SHP77 (cell line): ENCODE measurements at places on chromosomes 5 and 9.

DNA sequence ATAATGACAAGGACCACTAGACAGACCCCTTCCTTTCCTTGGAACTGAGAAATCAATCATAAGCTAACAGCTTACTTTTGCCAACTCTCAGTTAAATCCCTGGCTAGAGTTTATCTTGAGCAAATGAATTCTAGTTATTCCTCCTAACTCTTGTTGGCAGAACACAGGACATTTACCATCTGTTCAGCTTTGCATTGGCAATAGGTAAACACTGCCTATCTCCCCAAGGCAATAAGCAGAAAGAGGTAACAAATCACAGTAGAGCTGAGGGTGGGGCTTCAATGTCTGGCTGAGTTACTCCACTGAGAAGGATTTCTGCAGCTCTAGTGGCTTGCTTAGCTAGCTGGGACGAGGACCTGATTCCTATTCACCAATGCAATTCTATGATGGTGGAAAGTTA is 503.3 kb upstream of the GRIA1 start:
- DNase-seq: no peak

DNA sequence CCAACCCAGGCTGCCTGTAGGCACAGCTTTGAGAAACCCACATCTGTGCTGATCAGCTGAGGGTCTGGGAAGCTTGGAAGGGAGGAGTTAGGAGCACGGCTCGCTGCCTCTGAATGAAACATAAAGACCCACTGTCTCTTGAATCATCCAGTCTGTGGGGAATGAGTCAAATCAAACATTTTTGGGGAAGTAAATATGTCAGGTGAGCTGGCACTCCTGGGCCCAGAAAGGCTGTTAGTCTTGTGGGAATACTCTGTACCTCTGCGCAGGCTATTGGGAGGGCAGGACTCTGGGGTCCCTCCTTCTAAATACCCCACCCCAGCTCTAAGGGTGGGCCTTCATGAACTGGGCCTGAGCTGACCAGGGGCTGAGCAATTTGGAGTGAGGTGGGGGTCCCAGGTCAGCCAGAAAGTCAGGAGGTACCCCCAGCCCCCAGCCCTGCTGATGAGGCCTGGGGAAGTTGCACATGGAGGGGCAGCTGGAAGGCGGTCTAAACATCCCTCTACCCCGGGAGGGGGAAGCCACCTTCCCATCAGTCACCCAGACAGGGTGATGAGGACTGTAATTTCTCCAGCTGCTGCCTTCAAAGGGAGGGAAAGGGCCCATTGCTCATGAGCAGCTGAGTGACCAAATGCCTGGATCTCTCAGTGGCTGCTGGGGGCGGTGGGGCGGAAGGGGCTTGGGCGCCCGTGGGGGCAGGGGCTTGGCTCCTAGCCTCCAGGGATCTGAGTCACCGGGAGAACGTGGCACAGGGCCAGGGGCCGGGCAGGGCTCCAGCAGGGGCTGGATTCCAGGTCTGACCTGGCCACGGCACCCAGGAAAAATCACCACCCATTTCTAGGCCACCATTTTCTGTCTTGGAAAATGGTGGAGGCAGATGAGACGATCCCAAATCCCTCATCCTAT is 10.8 kb downstream of the FIBCD1 start:
- peak; percentile 87 for DNase-seq

- no peak for DNase-seq
Observed at GRCh38 chr5:1232780-1233179, 7.6 kb downstream of the SLC6A18 start.

DNA sequence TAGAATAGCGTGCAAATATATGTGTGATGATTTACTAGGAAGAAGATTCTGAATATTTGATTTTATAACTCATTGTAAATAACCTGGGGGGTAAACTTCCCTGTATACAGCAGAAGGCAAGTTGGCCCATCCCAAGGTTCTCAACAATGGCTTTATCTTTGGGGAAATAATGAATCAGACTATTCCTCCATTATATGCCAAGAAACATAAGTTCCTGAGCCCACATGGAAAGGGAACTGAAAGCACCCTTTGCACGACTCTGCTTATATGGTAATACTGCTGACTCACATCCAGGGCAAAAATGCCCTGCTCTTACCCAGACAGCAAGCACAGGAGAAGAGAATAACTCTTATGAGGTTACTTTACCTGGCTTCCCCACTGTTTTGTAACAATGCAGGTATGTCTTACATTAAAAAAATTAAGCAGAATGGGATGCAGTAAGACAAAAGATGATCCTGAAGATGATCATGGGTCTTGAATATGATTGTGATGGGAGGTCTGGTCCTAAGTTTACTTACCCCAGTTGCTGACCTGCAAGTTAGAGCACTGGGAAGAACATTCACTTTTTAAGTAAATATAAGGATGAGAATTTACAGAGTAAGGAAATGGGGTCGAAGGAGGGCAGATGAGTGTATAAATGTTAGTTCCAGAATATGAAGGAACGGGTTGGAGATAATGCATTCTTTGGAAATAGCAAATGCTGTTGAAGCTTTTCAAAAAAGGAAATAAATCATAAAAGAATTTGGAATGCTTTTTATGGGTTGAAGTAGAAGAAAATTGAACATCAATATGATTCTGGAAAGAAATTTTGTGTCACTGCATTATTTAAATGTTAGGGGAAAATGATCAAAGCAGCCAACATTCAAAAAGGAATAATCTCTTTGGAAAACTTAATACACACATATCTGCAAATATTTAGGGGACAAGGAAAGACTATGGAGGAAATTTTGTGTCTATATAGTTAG is 428.4 kb upstream of the MPDZ start:
- DNase-seq: no peak

GRCh38 chr9:119268985-119269384 is 100.2 kb downstream of the BRINP1 start:
- no peak for DNase-seq

GRCh38 chr9:2013743-2014475 is 1.2 kb upstream of the SMARCA2 start:
- no peak for DNase-seq

GRCh38 chr5:1973391-1974013 is 90.8 kb upstream of the IRX4 start:
- no peak for DNase-seq

- DNase-seq: no peak
Observed at GRCh38 chr5:169448826-169449225, 134.7 kb upstream of the SPDL1 start.

DNA sequence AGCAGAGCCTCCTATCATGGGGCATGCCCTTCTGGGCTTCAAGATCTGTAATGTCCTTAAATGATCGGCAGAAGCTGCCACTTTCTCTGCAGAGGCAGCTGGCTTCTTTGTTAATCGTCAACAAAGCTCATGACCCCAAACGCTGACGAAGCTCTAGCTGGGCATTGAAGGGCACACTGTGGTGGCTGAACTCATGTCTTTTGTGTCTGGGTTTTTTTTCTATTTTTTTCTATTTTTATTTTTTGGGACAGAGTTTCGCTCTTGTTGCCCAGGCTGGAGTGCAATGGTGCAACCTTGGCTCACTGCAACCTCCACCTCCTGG is 65.2 kb upstream of the ASS1 start:
- DNase-seq: no peak

- peak; percentile 82 for DNase-seq
Observed at GRCh38 chr5:1386274-1386717, 41.4 kb upstream of the CLPTM1L start.

DNA sequence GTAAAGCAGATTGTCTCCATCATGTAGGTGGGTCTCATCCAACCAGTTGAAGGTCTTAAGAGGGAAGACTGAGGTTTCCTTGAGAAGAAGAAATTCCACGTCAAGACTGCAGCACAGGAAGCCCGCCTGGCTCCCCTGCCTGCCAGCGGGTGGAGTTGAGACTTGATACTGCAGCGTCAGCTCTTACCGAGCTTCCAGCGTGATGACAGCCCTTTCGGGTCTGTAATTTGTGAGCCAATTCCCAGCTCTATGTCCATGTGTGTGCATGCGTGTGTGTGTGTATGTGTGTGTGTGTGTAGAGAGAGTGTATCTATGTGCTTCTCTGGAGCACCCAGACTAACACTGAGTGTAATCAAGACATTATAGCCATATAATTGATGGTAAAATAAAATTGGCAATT is 379.7 kb upstream of the IRX2 start:
- DNase-seq: no peak

DNA sequence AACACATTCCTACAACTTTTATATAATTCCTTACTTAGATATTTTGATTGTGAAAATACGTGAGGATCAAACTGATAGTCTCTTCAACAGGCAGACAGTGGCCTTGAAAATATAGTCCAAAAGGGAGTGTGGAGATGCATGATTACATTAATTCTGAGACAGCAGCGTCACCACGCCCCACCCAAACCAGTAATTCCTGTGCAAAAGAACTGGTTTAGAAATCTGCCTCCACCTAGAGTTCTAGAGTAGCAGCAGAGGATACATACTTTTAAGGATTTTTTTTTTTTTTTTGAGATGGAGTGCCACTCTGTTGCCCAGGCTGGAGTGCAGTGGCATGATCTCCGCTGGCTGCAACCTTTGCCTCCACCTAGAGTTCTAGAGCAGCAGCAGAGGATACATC is 1.6 kb upstream of the TUT7 start:
- DNase-seq: no peak

- DNase-seq: peak; percentile 11
Observed at GRCh38 chr5:171207256-171207847, 101.7 kb upstream of the TLX3 start.

DNA sequence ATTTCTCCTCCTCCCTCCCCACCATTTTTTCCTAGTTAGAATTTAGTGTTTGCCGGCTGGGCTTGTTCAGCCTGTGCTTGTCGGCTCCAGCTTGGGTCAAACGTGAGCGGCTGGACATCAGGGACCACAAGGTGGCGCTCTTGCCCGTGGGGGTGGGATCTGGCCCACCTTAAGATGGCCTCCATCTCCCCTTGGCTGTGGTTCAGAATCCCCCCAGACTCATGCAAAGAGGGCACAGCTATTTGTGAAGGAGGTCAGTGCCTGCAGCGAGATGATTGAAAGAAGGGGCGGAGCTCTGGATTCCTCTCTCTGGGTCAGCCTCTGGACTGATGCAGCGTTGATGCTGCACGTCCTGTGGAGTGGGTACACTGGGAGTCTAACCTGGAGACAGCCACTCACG is 283.3 kb upstream of the TUT7 start:
- no peak for DNase-seq

GRCh38 chr5:170081616-170082015 is 24.1 kb upstream of the FOXI1 start:
- no peak for DNase-seq

GRCh38 chr9:69351227-69351626 is 26.2 kb downstream of the ENTREP1 start:
- no peak for DNase-seq

GRCh38 chr9:37451628-37452027 is 13.6 kb downstream of the ZBTB5 start:
- no peak for DNase-seq

DNA sequence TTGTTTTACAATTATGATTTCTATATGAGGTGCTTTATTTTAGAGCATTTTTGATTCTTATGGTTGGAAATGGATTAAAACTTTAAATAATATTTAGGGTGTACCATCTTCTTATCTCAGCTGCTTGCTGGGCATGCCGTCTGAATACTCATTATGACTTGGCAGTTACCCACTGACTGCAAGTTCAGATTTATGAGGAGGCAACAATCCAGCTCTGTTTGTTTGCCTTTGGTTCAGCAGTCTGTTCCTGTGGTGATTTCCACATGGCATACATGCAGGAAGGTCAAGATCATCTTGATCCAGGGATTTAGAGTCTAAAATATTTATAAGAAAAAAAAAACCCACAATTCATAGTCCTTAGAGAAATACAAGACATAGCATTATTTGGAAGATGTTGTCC is 1254.5 kb upstream of the NUDT12 start:
- DNase-seq: peak; percentile 36

- DNase-seq: peak; percentile 66
Observed at GRCh38 chr5:16931334-16932110, 4.6 kb downstream of the MYO10 start.

- DNase-seq: no peak
Observed at GRCh38 chr9:118395415-118395814, 691.2 kb downstream of the TLR4 start.

GRCh38 chr5:44833249-44833648 is 24.5 kb downstream of the MRPS30 start:
- DNase-seq: no peak

- no peak for DNase-seq
Observed at GRCh38 chr5:1515311-1515920, 8.3 kb downstream of the LPCAT1 start.

DNA sequence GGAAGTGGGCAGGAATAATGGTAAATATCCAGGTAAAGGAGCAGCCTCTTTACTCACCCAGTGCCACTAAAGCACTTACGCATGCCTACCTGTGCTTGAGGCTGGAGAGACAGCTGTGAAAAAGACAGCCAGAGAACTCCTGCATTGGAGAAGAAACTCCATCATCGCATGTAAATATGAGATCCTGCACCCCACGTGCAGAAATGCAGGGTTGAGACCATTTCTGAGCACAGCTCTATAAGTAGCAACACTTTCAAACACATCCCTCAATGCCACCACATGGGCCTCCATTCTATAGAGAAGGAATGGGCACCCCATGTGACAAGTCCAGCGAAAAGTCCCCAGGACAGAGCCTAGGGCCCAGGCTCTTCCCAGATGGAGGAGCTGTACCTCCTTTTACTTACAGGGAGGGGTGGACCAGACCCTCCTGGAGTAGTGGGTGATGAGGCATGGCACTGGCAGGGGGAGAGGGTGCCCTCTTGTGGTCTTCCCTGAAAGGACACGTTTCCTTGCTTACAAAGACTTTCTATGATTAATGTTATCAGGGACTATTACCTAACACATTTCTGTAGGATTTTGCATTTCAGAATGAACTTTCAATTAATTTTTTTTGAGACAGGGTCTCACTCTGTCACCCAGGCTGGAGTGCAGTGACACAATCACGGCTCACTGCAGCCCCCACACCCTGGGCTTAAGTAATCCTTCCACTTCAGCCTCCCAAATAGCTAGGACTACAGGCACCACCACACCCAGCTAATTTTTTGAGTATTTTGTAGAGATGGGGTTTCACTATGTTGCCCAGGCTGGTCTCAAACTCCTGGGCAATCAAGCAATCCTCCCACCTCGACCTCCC is 55.3 kb upstream of the IL17B start:
- DNase-seq: peak; percentile 22

DNA sequence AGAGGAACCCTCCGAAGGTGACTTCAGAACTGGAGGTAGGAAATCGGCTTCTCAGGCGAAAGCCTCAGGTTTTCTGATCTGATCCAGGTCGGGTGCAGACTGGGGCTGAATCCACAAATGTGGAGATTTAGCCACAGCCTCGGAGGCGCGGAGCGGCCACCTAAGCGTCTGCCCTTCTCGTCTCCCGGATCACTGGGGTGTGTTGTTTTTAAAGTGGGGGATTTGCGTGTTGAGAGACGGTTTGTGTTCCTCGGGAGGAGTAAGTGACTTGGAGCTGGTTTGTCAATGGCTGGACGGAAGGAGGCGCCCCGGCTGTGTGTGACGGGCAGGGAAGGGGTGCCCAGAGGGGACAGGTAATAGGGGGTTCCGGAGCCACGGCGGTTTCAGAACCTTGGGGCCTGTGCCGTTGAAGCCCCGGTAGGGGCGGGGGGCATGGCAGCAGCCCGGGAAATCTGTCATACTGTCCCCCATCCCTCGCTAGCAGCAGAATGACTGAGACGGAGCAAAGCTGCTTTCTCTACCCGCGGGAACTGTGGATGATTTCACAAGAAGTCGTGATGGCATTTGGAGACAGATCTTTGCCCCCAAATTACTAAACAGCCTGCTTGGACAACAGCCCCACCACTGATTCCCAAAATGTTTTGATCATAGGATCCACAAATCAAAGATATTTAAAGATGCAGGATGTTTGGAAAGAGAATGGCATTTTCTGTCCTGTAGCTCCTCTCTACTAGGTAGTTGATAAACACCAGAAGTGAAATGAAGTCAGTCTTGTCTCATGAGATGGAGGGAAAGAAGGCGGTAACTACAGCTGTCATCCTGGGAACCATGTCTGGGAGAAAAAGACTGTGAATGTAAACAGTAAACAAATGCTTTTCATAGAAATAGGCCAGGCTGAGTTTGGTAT is 216.5 kb downstream of the PDZD2 start:
- DNase-seq: no peak
